CD8-positive, alpha-beta memory T cell (primary cell): ENCODE measurements at places on chromosomes 16 and 17. TPM values are rescaled to one million over a fixed set of nuclear protein-coding genes. Genes with fewer than 3 reads are reported as not detected.

DNA sequence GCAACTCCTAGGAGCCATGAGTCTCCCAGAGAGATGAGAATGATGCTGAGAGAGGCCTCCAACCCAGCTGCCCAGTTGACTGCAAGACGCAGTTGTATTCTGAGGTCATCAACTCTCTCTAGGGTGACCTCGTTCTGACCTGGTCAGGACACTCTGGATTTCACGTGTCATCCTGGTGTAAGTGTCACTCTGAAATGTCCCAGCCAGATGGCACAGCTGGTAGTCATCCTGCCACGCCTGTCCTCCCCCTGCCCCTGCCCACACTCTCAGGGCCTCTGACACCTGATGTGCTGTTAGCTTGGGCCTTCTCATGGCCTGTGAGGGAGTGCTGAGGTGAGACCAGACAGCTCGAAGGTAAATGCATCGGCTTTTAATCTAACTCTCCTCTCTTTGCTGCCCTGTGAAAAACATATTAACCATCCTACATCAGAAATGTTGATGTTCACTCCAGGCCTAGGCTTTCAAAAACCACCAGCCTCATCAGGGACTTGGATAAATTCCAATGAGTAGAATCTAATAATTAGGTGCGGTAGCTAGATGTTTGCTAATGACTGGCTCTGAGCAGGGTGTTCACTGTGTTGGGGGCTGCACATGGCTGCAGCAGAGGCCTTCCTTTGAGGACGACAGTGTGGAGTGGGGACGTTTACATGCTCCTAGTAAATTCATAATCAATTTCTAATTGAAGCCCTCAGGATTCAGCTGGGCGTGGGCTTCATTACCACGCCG is 13.8 kb downstream of the MLYCD start:
- H3K27me3 ChIP-seq, result no peaks in the 10 kb centered on the region
- no peaks in the 10 kb centered on the region for H3K4me1 ChIP-seq
- H3K27ac ChIP-seq, result no peak overlapping the region
- peaks cover 16% of the 10 kb centered on the region for H3K36me3 ChIP-seq

DNA sequence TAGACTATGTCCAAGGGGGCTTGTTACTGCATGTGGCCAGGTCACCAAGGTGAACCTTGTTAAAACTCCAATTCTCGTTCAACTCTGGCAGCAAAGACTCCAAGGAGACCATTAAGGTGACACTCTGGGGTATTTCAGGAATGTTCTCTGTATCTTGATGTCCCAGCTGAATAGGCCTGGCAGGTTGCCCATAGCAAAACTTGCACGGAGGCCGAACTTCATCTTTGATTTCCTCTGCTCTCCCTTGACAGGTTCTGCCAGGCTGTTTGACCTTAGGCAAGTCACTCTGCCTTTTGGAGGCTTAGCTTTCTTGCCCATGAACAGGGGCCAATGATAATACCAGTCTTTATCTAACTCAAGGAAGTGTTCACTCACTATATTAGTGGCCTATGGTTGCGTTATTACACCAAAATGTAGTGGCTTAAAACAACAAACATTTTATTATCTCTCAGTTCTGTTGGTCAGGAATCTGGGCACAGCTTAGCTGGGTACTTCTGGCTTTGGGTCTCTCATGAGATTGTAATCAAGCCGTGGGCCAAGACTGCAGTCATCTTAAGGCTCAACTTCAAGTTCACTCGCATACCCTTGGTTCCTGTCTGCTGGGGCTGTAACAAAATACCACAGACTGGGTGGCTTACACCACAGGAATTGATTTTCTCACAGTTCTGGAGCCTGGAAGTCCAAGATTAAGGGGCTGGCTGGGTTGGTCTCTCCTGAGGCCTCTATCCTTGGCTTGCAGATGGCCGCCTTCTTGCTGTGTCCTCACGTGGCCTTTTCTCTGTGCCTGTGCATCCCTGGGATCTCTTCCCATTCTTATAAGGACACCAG is 168.5 kb downstream of the UTP18 start:
- H3K36me3 ChIP-seq, result no peaks in the 10 kb centered on the region
- H3K4me3 ChIP-seq, result peak overlapping the region; percentile 0
- no peak for DNase-seq
- H3K4me1 ChIP-seq, result peaks cover 51% of the 10 kb centered on the region
- no peaks in the 10 kb centered on the region for H3K27me3 ChIP-seq
- H3K27ac ChIP-seq, result no peak overlapping the region

DNA sequence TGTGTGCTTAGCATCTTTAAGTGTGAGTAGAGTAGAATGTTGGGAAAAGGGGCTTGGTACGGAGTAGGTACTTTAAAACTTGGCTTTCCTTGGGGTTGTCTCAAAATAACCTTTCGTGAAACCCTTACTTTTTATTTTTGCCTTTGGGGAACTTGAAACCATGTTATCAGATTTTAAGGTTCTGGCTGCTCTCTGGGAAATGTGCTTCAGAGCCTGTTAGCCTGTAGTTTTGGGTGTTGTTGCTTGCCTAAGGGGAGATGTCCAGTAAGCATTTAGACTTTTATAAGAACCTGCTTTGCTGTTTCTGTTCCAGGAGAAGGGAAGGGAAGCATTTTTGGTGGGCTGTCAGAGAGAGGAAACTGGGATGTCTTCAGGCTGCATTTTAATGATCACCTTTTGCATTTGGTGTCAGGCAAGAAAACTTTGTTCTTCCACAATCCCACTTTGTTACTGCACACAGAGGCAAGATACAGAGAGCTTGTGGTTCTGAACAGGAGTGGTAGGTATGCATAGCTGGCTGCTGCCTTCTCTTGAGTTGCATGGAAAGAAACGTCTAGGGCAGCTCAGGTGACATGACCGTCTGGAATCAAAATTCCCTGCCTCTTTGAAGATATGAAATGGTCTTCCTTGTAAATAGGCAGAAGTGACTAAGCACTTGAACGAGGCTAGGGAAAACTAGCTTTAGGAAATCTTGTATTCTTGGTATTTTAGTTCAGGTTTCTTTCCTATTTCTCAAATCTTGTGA is 1.7 kb downstream of the RABEP1 start:
- H3K4me1 ChIP-seq, result peaks cover 38% of the 10 kb centered on the region
- H3K36me3 ChIP-seq, result no peaks in the 10 kb centered on the region
- no peaks in the 10 kb centered on the region for H3K27me3 ChIP-seq
- H3K4me3 ChIP-seq, result peak overlapping the region; percentile 83
- no peak for DNase-seq
- H3K27ac ChIP-seq, result peak overlapping the region; percentile 7

DNA sequence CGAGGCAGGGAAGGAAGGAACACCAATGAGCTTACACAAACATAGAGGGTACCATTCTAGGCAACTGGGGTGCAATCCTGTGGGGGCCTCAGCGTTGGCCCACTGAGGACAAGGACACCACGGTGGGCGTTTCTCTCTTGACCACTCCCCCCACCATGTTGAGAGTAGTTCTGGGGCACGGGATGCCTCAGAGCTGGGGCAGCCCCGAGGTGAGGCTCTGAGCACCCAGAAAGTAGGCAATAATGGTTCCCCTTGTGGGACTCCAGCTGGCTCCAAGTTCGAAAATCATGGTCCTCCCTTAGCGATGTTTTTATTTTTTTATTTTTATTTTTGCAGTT is 5.1 kb downstream of the PRSS21 start:
- H3K27me3 ChIP-seq, result no peaks in the 10 kb centered on the region
- H3K4me3 ChIP-seq, result no peak overlapping the region
- no peak overlapping the region for H3K27ac ChIP-seq
- no peaks in the 10 kb centered on the region for H3K36me3 ChIP-seq

DNA sequence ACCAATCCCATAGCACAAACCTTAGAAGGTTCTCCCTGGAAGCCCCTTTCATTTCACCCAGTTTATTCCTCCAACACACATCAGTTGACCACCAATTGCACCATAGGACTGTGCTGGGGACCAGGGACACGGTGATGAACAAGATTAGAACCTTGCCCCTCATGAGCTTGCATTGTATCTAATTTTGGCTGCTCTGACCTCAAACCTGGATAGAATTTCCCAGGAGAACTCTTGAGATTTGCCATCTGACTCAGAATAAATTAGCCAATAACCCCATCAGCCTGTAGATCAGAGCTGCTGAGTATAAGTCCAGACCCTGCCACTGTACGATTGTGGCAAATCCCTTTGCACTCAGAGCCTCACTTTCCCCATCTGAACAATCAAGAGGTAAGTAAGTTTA is 52.1 kb downstream of the CDH11 start:
- no peaks in the 10 kb centered on the region for H3K27me3 ChIP-seq
- H3K36me3 ChIP-seq, result no peaks in the 10 kb centered on the region
- no peak overlapping the region for H3K4me3 ChIP-seq
- no peaks in the 10 kb centered on the region for H3K4me1 ChIP-seq

- no peak overlapping the region for H3K27ac ChIP-seq
- H3K36me3 ChIP-seq, result peaks cover 60% of the 10 kb centered on the region
- peaks cover 22% of the 10 kb centered on the region for H3K4me1 ChIP-seq
- no peaks in the 10 kb centered on the region for H3K27me3 ChIP-seq
These were observed 15.7 kb upstream of the SLC35B1 start for GRCh38 chr17:49723423-49723822.

- no peaks in the 10 kb centered on the region for H3K36me3 ChIP-seq
- no peaks in the 10 kb centered on the region for H3K27me3 ChIP-seq
- H3K4me3 ChIP-seq, result no peak overlapping the region
- no peaks in the 10 kb centered on the region for H3K4me1 ChIP-seq
- H3K27ac ChIP-seq, result no peak overlapping the region
These were observed 332.7 kb downstream of the ZFHX3 start for GRCh38 chr16:72715267-72715666.

DNA sequence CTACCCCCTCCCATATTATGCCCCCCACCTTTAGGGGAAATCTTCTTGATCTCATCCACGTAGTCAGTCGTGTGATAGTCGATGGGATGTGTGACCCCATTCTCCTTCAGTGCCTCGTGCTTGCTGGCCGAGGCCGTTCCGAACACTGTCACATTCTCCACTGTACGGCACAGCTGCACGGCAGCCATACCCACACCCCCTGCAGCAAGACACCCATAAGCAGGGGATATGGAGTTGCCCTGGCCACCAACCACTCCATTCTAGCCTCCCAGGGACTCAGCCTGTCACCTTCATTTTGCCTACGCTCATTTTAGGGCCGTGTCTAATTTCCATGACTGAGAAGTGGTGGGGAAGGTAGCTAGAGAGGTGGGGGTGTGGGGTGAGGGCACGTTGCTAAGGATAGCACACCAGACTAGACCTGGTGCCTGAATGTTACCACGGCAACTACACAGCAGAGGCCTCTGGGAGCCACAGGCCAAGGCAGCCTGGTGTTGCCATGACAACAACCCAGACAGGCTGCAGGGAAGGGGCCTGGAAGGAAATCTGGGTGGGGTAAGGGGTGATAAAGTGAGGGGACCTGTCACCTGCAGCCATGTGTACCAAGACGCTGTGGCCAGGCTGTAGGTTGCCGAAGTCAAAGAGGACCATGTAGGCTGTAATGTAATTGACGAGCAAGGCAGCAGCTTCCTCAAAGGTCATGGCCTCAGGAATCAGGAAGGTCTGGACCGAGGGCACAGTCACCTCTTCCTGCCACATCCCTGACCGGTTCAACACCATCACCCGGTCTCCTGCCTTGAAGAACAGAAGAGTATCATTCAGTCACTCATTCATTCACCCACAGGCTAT is 4.0 kb downstream of the VAT1 start:
- no peak overlapping the region for H3K27ac ChIP-seq
- no peak overlapping the region for H3K4me3 ChIP-seq
- DNase-seq, result no peak
- H3K36me3 ChIP-seq, result peaks cover 5% of the 10 kb centered on the region

GRCh38 chr16:86286991-86287663 is 223.2 kb upstream of the FOXF1 start:
- H3K4me3 ChIP-seq, result no peak overlapping the region
- no peaks in the 10 kb centered on the region for H3K36me3 ChIP-seq
- no peaks in the 10 kb centered on the region for H3K4me1 ChIP-seq

GRCh38 chr17:13074026-13074425 is 56.2 kb upstream of the ELAC2 start:
- no peaks in the 10 kb centered on the region for H3K27me3 ChIP-seq
- no peaks in the 10 kb centered on the region for H3K4me1 ChIP-seq
- no peak overlapping the region for H3K4me3 ChIP-seq
- DNase-seq, result no peak

DNA sequence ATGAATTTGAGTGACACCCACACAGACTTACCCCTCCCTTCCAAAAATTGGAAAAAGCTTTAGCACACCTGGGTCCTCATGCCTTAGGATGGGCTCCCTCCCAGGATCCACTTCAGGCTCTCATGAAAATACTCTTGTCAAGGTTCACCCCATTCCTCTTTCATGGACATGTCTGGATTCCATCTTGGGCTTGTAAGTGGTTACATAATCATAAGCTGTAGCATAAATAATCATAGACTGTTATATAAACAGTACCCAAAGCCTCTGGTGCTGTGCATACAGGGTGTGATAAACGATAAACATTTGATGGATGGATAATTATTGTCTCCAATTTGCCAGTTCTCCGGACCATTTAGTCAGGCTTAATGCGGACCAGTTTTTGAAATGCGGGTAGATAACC is 53.7 kb upstream of the TEKT3 start:
- no peaks in the 10 kb centered on the region for H3K36me3 ChIP-seq
- no peak overlapping the region for H3K27ac ChIP-seq
- no peak for DNase-seq
- H3K4me3 ChIP-seq, result no peak overlapping the region
- no peaks in the 10 kb centered on the region for H3K4me1 ChIP-seq
- no peaks in the 10 kb centered on the region for H3K27me3 ChIP-seq

DNA sequence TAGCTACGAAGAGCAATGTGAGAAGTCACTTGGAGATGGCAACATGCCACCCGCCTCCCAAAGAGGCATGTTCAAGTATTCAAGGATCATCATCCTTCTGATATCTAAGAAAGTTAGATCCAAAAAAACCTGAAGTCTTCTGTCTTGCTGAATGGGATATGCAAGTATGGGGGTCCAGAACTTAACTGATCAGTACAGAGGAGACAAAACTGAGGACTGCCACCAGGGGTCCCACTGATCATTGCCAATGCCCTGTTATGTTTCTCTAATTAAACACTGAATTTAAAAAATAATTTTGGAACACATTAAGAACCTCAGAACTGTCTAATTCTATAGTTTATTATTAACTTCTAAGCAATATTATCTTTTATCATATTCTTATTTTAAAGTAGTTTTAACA is 99.7 kb downstream of the CDH8 start:
- DNase-seq, result no peak
- H3K36me3 ChIP-seq, result no peaks in the 10 kb centered on the region
- H3K27ac ChIP-seq, result no peak overlapping the region

DNA sequence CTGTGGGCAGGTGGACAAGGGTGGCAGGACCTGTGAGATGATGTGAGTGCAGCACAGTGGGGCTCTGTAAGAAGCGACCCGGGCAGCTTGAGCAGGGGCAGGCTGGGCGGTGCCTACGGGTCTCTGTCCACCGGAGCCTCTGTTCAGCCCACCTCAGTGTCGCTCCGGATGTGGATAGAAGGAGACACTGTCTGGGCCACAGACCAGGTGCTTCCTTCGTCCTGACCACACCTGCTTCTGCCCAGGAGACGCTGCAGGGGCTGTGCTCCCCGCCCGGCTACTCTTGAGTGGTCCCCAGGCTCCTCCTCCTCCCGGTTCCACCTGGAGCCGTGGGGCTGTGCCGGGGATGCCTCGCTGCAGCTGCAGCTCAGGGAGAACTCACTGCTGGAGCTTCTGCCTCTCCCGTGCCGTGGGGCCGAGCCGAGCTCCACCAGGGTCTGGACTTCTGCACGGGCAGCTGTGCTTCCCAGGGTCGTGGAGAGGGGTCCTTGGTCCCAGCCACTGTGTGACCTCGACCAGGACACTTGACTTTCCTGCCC is 21.5 kb downstream of the METRNL start:
- H3K36me3 ChIP-seq, result no peaks in the 10 kb centered on the region
- no peak for DNase-seq
- no peak overlapping the region for H3K27ac ChIP-seq
- peaks cover 14% of the 10 kb centered on the region for H3K27me3 ChIP-seq

TSPAN10 gene
- 0.31 TPM for total RNA-seq

TMC5 gene
- total RNA-seq, result not detected

SMTNL2 gene
- total RNA-seq, result not detected

PRDM7 gene
- not detected for total RNA-seq

ICAM2 gene
- total RNA-seq, result 80.7 TPM

MMP2 gene
- not detected for total RNA-seq
